ENCODE measurements at places on chromosomes 16 and 17.

- no peak for DNase-seq
These were observed 9.5 kb upstream of the BHLHA9 start for GRCh38 chr17:1260770-1261161.

DNA sequence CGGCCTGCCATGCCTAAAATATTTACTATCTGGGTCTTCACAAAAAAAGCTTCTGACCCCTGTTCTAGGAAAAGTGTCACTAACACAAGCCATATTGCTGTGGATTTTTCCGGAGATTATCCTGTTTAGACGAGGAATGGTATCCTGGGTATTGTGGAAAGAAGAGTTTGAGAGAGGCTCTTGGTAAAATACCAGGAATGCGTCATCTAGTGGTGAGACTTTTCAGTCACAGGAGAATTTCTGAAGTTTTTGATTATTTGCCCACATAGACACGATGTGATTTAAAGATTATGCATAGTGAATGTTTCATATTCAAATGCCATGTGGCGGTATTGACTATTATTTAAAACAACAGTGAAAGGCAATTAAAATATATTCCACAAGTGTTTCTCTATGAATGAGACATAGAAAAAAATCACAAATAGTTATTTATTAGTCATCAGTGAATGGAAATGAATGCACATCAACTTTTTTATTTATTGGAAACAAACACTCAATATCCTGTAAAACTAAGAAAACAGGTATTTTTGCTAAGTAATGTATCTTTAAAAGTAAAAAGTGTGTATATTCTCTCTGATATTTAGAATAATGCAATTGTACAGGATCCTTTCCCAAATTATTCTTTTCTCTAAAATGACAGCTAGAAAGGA lies 7.8 kb downstream of the KRT28 start:
- no peak for DNase-seq

DNA sequence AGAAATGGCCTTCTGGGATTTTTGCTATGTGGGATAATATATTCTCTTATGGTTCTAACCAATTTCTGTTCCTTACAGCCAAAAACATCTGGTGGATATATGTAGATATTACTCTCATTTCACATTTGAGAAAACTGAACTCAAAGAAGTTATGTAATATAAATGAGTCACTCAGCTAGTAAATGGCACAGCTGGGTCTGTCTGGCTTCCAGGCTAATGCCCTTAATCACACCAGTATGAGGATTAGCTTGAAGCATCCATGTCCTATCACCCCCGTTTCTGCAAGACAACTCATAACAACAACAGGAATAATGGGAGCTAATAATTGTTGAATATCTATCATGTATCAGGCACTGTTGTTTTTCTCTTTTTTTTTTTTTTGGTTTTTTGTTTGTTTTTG lies 34.4 kb upstream of the USP7 start:
- no peak for DNase-seq

- DNase-seq = peak; percentile 73
These were observed at the start of gene IRX3 for GRCh38 chr16:54286366-54287130. TSS of gene IRX3 (minus strand) at chr16:54286787. CDS start at chr16:54286050, 737 bp downstream.

- DNase-seq = peak; percentile 61
These were observed 149.2 kb downstream of the MAF start for GRCh38 chr16:79451196-79451816.

GRCh38 chr17:3763777-3764170 lies 37.2 kb downstream of the ITGAE start:
- DNase-seq = no peak

DNA sequence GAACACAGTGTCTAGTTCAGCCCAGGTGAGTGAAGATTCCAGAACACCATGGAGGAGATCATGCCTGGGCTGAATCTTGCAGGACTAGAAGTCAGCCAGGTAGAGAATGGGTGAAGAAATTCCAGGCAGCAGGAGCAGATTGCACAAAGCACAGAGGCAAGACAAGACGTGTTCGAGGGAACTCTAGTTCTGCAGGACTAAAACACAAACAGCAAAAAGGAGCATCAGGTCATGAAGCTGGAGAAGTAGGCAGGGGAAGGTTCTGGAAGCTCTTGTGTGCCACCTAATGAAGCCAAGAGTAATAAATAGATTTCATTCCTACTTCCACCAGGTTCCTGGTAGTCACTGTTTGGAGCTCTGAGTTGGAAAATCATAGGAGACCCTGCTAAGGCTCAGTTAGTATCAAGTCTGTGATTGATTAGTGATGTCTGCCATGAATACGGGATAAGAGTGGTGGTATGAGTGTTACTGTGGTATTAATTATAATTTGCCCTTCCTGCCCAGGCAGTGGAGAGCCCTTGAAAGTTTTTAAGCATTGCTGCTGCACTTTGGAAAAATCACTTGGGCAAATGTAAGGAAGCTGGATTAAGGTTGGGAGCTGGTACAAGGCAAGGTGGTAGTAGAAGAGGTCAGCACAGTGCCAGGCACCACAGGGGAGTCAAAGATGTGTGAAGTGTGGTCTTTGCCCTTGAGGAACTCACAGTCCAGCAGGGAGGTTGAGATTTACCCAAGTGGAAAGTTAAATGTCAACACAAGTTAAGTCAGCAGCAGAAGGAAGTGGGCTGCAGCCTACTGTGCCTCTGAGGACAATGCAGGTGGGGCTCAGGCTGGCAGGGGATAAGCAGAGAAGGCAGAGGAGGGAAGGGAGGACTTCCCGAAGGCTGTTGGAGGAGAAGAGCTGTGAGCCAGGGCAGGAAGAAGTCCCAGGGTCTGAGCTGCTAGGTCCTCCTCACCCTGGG lies 13.5 kb upstream of the FOXN1 start:
- no peak for DNase-seq

- DNase-seq = no peak
These were observed 190.7 kb downstream of the FOXL1 start for GRCh38 chr16:86768999-86769398.

DNA sequence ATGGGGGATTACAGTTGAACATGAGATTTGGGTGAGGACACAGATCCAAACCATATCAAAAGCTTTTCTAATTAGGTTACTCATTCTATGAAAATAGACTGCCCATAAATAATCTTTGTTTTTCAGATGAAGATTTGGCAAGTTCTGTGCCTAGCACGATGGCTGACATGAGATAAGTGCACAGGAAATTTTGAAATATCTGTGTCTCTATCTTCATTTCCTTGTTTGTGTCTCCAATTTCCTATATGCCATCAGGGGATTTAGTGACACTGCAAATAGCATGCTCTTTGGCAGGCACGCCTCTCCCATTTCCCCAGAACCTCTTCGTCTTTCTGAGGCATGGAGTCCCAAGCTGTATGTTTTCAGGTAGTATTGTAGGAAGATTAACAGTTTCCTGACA lies 544.6 kb downstream of the CDH13 start:
- DNase-seq = no peak

DNA sequence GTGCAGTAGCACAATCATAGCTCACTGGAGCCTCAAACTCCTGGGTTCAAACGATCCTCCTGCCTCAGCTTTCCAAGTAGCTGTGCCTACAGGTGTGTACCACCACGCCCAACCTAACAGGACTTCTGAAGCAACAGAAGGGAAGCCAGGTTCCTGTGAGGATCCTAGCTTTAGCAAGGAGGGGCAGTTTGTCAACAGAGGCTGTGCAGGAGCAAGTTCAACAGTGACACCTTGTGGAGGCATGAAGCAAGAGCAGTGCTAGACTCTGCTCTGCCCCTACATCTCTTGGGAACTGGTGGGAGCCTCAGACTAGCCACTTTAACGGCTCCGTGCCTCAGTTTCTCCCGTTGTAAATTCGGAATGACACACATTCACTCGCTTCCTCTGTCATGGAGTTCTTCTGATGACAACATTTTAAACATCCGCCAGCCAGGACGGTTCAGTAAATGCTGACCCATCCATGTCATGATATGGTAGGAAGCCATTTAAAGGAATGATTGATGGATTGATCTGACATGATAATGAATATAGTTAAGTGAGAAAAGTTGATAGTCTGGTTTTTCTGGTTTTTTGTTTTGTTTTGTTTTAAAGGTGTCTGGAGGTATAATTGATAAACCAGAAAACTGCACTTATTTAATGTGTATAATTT lies 218.7 kb downstream of the MRTFB start:
- DNase-seq = peak; percentile 77

- no peak for DNase-seq
These were observed 231.1 kb downstream of the SOX9 start for GRCh38 chr17:72351884-72352346.

DNA sequence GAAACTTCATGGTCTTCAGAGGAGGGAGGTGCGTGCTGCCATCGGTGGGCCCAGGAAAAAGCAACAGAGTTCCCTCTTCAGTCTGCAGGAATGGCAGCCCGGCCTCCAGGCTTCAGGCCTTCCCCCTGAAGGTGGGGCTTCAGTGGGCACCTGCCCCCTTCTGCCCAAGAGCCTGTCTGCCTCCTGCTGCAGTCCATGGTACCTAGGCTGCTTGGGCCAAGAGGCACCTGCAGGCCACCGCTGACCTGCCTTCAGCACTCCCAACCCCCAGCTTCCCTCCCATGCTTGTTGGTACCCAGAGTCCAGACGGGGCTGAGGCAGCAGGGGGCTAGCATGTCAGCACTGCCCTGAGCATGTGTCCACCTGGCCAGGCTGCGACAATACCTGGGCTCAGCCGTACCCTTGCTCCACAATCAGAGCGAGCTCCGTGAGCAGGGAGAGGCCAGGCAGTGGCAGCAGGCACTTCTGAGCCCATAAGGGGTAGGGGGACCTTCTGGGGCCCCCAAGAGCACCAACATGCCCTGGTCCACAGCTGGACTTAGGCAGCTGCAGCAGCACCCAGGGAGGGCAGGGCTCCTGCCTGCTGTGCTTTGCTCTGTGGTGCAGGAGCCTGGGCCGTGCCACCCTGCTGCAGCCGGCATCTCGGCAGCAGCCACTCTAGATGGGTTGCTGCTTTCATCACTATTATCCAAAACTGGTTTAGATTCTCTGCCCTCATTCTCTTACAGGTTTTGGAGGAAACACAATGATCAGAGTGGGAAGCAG lies 77.2 kb upstream of the AKTIP start:
- DNase-seq = no peak
